ENCODE measurements at places on chromosomes 5 and 9.
A peak's percentile ranks its signal among the peaks of the same experiment; 100 is the strongest.

- peak; percentile 73 for DNase-seq
Measured at GRCh38 chr5:181207214-181207959, 2.4 kb upstream of the TRIM7 start.

DNA sequence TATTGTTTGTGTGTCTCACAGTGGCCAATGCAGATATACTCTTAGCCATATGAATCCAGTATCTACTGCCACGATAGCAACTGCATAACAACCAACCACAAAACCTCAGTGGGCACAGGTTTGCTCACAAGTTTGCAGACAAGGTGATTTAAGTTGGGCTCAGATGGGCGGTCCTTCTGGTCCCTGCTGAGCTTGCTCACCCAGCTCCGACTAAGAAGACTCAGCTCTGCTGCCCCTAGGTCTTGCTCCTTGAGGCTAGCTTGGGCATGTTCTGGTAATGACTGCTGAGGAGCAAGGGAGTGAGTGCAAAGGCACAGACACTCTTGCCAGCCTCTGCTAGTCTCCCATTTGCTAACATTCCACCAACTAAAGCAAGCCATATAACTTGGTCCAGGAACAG, 52.6 kb downstream of the MTX3 start:
- no peak for DNase-seq

- no peak for DNase-seq
Measured at GRCh38 chr9:129040113-129040643, 3.8 kb downstream of the MIGA2 start.

DNA sequence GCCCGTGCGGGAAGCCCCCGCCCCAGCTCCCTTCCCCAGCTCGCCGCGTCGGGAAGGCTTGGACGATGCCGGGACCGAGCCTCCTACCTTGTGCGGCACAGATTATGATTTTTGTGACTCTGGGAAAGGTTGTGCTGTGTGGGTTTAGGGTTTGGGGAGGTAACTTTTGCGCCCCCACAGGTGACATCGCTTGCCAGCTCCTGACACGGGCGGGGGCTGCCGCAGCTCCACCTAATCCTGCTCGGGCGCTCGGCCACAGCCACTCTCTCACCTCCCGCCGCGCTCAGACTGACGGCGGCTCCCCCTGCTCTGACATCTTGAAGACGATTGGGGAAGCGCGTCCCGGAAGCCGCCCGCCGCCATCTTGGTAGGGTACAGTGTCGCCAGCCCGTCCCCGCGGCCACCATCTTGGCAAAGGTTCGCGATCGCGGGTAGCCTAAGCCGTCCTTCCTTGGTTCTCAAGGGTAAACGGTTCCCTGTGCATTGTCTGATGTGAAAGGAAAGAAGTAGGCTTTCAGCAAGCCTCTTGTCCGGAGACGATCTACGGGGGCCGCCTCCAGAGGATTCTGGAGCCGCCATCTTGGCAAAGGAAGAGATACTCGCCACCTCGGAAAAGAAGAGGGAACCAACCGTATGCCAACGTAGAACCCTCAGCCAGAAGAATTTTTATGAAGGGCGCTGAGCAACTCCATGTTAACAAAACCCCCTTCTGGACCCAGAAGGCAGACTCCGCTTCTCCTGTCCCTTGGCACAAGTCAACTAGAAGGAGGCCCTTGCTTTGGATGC, 1.8 kb upstream of the NR3C1 start:
- peak; percentile 73 for DNase-seq

DNA sequence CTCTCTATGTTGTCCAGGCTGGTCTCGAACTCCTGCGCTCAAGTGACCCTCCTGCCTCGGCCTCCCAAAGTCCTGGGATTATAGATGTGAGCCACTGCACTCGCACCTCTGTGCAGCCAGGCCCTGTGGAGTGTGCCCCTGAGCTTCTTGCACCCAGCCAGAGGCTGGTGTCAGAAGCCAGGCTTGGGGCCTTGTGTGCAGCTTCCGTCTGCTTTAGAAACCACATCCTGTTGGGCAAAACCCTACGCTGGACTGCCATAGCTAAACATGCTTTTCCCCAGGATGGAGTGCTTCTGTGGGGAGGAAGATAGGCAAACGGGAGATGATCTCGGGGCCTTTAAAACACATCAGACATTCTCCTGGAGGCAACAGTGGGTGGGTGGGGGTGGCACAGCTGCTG, 40.1 kb downstream of the PRRT1B start:
- no peak for DNase-seq

DNA sequence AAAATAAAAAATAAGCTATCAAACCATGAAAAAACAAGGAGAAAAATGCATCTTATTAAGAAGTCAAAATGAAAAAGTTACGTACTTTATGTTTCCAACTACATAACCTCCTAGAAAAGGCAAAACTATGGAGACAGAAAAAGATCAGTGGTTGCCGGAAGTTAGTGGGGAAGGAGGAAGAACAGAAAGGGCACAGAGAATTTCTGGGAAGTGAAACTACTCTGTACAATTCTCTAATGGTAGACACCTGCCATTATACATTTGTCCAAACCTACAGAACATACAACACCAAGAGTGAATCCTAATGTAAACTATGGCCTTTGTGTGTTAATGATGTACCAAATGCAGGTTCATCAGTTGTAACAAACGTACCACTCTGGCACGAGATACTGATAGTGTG, 25.3 kb downstream of the SMU1 start:
- DNase-seq: no peak

DNA sequence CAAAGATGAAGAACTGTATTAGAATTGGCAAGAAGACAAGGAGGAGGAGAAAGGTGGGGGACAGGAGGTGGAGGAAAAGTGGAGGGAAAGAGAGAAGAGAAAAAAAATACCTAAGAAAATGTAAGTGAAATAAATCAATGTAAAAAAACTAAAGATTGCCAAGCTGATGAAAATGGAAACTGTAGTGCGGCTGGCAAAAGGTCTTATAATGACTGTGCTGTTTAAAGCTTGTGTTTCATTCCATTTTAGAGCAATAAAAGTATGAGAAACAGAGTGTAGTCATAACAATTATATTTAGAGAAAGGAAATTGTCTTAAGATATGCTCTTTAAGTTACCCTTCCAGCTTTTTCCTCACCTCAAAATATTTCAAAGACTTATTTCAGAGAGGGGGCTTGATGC, 670.5 kb upstream of the SEMA6A start:
- DNase-seq: no peak

Data from GM13977 (cell line).